ENCODE measurements at places on chromosomes 3 and 15. TPM values are rescaled to one million over a fixed set of nuclear protein-coding genes. Genes with fewer than 3 reads are reported as not detected.

The WNT7A gene
- 9.0 TPM for total RNA-seq

The UPK1B gene
- 0.16 TPM for total RNA-seq

The TRH gene
- total RNA-seq: 1.1 TPM

The CYP8B1 gene
- not detected for total RNA-seq

The RTP4 gene
- total RNA-seq: not detected

The DUT gene
- 59.4 TPM for total RNA-seq

The TLR9 gene
- under 0.01 TPM for total RNA-seq

The TPRG1 gene
- 0.94 TPM for total RNA-seq

The LMOD3 gene
- 0.16 TPM for total RNA-seq

- no peak for DNase-seq
Observed at GRCh38 chr15:70976851-70977250, 84.2 kb downstream of the LRRC49 start.

GRCh38 chr3:46634856-46635255 lies 22.5 kb downstream of the FAM240A start:
- no peak for DNase-seq

DNA sequence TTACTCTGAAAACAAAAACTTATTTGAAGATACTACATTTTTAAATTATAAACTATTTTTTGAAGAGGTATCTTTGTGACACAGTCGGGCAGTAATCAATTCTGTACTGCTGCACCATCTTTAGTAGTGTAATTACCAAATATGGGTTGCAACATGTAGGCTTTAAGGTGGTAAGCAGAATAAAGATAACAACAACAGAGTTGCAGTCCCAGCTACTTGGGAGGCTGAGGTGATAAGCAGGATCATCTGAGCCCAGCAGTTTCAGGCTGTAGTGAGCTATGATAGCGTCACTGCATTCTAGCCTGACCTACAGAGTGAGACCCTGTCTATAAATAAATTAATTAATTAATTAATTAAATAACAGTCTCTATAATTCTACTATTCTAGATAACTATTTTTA lies 6.0 kb downstream of the PLOD2 start:
- no peak for DNase-seq

DNA sequence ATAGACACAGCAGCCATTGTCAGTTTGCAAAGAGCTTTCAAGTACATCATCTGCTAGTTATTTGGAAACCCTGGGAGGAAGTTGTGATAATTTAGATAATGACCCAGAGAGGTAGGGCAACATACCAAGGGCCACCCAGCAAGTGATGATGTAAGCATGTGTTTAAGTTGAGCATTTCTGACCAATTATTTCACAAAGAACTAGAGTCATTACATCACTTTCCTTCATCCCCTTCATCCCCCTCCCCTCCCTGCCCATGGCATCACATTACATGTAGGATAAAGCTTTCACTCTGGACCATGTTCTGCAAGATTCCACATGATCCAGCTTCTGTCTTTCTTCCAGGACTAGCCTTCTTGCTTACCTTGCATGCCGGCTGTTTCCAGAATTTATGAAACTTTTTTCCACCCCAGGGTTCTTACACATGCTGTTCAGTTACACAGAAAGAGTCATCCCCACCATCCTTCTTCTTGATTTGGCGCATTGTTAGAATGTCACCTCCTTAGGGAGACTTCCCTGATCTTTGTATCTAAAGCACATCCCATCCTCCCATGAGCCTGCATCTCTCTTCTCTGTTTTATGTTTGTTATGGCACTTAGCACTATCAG lies 71.3 kb downstream of the PTPRG start:
- no peak for DNase-seq

DNA sequence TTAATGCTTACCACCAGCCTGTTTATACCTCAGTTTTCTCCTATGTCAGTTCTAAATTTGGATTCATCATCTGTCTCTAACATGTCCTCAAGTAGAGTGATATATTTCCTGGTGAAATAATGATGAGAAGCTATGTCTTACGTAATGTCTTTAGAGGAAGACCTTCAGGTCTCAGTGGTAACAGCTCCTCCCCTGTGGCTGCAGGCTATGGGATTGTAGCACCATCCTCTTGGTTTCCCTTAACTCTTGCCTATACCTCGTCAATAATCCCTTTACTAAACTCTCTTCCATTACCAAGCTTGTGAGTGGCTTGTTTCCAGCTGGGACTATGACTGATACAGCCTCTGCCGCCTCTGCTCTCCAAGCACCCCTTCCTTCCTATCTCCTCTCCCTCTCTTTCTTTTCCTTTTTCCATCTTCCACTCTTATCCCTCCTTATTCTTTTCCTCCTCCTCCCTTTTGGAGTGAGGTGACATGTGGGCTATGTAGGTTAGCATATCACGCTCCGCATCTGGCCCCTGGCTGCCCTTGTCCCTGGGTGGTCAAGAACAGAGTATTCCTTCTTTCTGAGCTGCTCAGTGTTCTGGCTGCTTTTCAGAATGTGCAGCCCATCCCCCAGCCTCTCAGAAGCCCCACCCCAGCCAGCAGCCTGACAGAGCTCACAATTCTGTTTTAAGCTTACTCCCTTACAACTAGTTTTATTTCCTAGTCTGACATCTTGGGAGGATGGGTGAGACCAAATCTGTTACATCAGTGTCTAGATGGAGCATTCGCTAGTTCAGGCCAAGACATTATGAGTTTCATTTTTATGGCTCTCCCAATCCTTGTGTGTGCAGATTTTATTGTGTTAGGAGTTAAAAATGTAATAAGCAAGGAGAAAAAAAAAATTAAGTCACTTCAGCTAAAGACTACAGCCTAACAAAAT lies 75.0 kb upstream of the RNU6-1 start:
- no peak for DNase-seq

DNA sequence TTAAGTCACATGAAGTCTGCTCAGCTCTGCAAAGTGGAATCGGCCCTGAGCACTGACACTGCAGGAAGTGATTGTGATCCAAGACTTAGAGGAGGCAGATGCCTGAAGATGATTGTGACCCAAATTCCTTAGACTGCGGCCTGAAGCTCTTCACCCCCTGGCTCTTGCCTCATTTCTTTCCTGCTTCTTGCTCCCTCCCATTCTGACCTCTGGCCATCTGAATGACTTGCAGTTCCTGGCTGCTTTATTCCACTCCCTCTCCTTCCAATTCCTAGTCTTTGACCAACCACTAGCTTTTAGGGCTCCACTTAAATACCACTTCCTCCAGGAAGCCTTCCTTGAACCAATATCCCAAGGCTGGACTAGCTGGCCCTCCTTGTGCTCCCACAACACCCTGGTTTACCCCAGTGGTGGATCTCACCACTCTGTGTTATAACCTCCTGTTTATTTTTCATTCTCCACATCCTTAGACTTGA lies 9.9 kb upstream of the EPB42 start:
- DNase-seq: no peak

DNA sequence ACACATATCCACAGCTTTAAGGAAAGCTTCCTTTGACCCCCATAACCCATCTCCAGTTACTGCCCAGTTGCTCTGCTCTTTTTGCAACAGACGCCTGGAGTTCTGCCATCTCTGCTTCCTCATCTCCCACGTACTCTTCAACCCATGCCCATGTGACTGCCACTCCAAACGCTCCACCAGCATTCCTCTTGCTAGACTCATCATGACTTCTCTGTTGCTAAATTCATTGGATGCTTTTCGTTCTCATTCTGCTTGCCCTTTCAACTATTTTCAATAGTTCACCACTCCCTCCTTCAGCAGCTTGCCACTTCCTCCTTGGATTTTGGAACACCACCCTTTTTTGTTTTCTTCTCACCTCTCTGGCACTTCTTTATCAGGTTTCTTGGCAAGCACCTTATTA lies 2.7 kb upstream of the KNSTRN start:
- peak; percentile 24 for DNase-seq

DNA sequence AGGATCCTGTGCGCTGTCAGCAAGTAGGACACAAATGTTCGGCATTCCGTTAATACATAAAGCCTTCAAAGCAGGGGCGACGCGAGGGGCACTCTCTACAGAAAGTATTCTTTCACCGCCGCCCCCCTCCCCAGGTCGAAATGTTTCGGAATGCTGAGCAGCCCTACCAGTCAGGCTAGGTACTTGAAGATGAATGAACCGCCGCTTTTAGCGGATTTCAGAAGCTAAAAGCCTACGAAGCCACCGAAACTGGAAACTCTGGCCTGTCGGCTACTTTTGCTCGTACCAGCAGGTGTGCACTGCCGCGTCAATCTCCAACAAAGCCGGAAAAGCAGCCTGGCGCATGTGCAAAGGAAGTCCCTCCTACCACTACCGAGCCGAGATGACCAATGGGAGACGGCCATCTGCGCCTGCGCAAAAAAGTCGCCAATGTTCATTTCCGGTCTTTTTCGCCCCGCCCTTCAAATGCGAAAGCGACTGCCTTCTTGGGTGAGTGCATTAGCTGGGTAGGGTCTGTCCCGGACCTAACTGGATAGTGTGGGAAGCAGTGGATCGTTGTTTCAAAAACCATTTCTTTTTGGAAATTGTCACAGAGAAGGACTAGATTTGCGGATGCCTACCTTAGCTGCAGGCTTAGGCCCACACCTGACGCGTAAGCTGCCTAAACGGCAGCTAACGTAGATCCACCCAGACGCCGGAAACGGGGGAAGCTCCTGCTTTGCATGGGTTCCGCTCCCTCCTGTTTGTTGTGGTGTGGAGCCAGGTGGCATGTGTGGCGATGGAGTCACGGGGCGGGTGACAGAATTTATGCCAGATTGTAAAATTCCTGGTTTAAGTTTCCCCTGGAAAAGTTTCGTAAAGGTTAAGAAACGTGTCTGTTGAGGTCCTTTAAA lies at the start of gene WDR5B:
WDR5B (minus strand) TSS at position 301 of the 893 bp plus-strand sequence. CDS start 534 bp downstream, outside the sequence.
- no peak for DNase-seq

GRCh38 chr3:143314251-143315093 lies 194.9 kb downstream of the CHST2 start:
- DNase-seq: no peak

DNA sequence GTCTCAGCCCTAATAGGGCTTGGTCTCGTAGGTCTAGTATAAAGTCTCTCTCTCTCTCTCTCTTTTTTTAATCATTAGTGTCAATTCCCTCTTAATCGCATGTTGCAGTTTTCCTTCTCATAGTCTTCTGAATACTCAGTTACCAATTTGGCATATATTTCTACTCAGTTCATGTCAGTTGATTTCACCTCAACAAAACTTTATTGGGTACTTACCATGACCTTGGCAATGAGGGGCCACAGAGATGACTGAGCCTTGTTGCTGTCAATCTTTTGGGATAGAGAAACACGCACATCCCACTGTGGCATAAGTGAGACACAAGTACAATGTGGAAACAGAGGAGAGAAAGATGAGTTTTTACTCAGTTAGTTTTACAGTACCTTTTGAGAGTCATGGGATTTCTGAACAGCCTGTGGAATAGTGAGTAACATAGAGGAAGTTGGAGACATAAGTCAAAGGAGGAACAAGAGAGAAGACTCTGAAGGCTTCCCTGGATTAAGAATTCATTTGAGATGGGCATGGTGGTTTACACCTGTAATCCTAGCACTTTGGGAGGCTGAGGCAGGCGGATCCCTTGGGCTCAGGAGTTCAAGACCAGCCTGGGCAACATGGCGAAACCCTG lies 150.2 kb upstream of the CBLB start:
- DNase-seq: no peak

DNA sequence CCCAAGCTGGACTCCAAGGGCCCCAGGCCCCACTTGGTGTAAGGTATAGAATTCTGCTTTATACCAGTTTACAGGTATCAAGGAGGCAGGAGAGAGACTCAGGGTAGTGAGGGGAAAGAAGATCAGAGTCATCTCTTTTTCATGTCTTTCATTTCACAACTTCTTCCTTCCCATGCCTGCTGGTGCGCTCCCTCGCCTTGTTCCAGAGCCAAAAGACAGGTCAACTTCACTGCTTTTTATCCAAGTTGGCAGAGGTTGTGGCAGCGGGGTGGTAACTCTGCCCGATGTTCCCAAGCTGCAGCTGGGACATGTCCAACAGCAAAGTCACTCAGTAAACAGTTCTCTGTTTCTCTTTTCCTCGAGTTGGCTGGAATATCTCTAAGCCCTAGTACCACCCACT lies 86.3 kb upstream of the TCF12 start:
- DNase-seq: peak; percentile 70

- DNase-seq: no peak
Observed at GRCh38 chr3:45078910-45079522, 52.9 kb downstream of the CLEC3B start.

- DNase-seq: no peak
Observed at GRCh38 chr3:194351080-194351672, at the start of gene CPN2. Gene CPN2, minus strand, starts transcription at chr3:194351328. Its CDS starts 8,626 bp downstream, at chr3:194342702.

DNA sequence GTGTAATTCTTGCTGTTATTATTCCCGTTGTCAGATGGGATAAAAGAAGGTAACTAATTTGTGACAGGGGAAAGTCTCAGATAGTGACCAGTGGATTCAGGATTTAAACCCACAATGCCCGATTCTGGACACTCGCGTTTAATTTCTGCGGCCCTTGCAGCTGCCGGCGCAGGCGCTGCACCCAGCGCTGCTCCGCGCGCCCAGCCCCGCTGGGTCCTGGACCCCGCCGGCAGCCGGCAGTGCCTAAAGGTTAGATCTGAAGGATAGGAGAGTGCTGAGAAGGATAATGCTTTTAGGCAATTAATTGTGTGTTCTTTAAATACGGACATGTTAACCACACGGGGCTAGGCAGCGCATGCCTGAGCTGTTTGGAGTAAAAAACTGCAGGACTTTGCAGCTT lies 3.6 kb upstream of the MKRN3 start:
- no peak for DNase-seq

DNA sequence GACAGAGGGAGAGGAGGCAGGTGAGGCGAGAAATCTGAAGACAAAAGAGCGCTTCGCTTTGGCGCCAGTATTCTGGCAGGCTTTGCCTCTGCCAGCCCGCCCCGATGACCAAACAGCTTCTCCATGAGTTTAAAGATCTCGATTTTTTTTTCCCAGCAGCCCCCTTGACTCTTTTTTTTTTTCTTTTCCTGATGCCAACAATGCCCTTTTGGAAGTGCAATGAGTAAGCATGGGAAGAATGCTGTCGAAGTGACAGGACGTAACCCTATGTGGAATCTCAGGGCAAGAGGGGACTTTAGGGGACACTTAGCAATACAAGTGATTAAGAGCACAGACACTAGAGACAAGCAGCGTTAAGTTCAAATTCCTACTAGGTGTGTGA lies 211.7 kb downstream of the FGF12 start:
- no peak for DNase-seq

- no peak for DNase-seq
Observed at GRCh38 chr3:178623666-178624255, 87.5 kb downstream of the KCNMB2 start.

- DNase-seq: no peak
Observed at GRCh38 chr3:16589867-16590624, 15.2 kb downstream of the DAZL start.

DNA sequence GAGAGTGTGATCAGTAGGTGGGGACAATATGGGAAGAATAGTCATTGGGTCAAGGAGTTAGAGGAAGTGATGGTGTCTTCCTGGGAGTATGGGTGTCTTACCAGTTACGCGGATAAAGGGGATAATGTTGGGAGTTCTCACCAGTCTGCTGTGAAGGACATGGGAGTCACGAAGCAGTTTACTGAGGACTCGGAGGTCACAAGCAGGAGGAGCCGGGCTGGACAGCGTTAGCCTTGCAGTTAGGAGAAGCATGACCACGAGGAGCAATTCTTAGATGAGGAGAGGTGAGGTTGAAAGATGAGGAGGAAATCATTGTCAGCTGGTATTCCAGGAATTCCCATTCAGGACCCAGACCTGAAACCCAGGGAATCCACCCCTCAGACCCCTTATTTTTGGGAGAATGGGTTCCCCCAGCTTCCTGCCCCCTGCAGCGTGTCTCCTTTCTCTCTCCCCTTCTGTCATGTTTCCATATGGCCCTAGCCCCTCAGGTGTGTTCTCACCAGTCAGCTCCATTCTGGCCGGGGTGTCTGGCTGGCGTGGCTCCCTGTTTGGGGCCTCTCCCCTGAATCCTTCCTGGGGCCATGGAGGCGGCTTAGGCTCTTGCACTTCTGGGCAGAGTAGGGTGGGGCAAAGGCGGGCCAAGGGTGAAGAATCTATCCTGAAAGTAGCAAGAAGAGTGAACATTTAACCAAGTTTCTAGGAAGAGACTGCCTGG lies 2.1 kb downstream of the THPO start:
- no peak for DNase-seq
